ENCODE measurements at places on chromosomes 6 and 20.

DNA sequence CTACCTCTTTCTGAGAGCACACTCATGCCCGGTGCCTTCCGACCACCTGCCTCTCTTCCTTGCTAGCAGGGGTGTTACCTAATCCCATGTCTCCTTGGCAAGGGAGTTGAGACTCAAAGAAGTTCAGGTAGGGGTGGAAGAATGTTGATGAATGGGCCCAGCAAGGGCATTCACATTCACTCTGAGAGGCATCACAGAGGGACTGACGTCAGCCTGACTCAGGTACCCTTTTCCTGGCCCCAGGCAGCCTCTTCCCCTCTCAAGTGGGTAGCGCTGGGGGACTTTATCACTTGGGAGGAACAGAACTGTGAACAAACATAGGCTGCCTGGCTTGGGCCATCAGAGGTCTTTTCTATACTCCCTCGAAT, 35.3 kb downstream of the HM13 start:
- DNase-seq, result no peak

DNA sequence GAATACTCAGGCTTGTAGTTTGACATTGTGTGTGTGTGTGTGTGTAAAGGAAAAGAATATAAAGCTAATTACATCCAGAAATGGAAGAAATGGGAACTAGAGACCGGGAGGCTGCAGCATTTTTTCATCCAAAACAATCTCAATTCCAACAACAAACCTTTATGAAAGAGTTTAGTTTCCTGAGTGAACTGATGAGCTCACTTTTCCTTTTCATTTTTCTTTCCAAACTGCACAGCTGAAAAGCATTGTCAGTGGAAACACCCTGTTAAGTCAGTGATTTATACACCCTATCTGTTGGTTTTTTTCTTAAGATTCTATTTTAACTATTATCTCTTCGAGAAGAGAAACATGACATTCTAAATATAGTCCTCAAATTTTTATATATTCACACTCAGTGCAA, 130.9 kb downstream of the RFPL4B start:
- DNase-seq, result no peak

GRCh38 chr20:37643400-37643799, 50.4 kb upstream of the CTNNBL1 start:
- DNase-seq, result no peak

- DNase-seq, result no peak
Measured at GRCh38 chr6:118886641-118887040, 7.3 kb upstream of the ASF1A start.

All from activated T-cell treated with anti-CD3 and anti-CD28 coated beads for 24 hours (primary cell).